NCI-H1105 treated with DMSO at 0.1 percent for 48 hours (cell line): ENCODE measurements at places on chromosomes 13 and 19.

DNA sequence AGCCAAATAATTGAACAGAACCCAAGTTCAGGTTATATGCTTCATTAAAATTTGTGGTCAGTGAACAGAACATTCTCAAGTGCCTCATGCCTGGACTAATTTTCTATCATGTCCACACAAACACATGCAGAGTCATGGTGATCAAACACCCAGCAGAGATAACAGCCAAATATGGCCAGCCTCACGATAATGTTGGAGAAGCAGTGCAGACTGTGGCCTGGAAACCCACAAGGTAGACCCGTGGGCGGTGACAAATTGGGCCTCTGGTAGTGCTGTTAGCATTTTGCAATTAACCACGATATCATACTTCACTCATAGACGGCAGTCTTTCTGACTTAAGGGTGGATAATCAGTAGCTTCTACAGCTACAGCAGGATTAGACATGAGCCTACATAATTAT is 35.0 kb upstream of the VWA8 start:
- no peak for DNase-seq

DNA sequence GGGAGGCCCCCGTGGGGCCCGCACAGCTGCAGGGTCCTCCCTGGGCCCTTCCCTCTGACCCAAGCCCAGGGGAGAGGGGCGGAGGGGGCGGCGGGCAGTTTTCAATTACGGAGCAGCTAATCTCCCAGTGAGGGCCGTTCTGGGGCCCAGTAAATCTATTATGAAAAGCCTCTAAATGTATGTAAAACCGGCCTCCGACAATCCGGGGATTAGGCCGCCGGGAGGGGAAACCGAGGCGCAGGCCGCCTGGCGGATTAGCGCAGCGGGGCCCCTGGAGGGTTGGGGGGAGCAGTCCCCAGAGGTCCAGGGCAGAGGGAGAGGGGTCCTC is 25.1 kb downstream of the EFNA2 start:
- no peak for DNase-seq

DNA sequence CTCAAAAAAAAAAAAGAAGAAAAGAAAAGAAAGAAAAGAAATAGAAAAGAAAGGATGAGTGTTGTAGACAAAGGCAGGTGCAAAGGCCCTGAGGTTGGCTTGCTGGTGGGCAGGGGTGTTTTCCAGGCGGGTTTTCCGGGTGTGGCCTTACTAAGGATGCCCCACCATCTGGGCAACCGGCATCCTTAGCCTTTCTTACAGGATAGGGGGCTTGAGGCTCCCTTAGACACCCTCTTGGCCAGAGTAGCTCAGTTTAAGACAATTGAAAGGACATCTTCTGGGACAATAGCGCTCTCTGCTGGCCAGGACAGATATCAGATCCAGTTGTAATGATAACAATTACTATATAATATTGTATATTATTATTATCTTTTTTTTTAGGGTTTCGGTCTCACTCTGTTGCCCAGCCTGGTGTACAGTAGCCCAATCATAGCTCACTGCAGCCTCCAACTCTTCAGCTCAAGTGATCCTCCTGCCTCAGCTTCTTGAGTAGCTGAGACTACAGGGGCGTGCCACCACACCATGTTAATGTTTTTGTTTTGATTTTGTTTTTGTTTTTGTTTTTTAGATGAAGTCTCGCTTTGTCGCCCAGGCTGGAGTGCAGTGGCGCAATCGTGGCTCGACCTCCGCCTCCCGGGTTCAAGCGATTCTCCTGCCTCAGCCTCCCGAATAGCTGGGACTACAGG is 1.4 kb upstream of the QTRT1 start:
- peak; percentile 19 for DNase-seq

DNA sequence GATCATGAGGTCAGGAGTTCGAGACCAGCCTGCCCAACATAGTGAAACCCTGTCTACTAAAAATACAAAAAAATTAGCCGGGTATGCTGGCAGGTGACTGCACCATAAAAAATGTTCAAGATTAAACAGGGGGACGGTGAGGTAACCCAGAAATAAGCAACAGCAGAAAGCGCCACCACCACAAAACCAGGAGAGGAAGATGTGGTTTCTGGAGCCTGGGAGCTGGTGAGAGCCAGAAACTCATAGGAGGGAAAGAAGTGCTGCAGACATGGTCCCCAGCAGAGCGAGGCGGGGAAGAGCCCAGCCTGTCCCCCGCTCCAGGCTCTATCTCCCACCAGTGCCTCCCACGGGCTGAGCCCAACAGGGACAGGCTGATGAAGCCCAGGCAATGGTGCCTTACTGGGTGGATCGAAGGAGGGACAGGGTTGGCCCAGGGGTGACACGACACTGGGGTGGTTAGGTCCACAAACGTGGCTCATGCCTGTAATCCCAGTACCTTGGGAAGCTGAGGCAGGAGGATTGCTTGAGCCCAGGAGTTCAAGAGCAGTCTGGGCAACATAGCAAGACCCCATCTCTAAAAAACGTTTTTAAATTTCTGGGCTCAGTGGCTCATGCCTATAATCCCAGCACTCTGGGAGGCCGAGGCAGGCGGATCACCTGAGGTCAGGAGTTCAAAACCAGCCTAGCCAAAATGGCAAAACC is 19.0 kb downstream of the SPC24 start:
- DNase-seq, result no peak

GRCh38 chr13:38462605-38463004 is 113.0 kb downstream of the UFM1 start:
- DNase-seq, result no peak

GRCh38 chr19:40159744-40160143 is 31.5 kb upstream of the MAP3K10 start:
- DNase-seq, result no peak

DNA sequence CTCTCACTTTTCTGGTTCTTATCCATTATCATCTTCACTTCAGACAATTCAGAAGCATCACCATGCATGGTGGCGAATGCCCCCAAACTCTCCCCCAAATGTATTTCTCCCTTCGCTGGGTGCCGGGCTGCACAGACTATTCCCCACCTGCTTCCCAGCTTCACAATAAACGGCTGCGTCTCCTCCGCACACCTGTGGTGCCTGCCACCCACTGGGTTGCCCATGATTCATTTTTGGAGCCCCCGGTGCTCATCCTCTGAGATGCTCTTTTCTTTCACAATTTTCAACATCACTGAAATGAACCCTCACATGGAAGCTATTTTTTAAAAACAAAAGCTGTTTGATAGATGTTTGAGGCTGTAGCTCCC is 2.8 kb upstream of the F10 start:
- no peak for DNase-seq

- no peak for DNase-seq
Observed at GRCh38 chr13:105655046-105655445, 880.4 kb downstream of the EFNB2 start.

DNA sequence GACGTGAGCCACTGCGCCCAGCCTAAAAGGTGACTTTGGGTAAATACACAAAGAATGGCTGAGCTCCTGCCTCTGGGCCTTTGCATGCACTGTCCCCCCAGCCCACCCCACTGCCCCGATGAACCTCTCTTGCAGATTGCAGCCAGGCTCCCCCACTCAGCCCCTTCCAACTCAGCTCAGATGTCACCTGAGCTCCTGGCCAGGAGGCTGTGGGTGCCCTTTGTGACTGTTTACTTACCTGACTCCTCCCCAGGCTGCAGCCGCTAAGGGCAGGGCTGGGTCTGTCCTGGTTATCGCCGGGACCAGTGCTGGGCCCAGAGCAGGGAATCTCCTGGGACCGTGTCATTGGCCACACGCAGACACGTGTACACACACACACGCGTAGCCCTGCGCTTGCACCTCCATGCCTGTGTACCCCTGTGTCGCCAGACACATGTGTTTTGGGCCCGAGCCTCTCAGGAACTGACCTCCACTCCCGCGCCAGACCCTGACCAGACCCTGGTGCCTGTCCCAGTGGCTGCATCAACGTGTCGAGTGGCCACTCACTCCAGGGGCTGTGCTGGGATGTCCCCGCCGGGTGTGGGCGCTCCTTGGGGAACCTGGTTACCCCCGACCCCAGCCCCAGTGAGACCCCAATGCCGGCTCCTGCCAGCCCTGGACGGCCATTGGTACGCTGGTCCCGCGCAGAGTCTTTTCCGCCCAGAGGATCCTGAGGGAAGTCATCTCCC is 18.7 kb downstream of the EFNA2 start:
- no peak for DNase-seq

GRCh38 chr19:39525205-39525604 is 7.4 kb downstream of the EID2B start:
- DNase-seq, result no peak

DNA sequence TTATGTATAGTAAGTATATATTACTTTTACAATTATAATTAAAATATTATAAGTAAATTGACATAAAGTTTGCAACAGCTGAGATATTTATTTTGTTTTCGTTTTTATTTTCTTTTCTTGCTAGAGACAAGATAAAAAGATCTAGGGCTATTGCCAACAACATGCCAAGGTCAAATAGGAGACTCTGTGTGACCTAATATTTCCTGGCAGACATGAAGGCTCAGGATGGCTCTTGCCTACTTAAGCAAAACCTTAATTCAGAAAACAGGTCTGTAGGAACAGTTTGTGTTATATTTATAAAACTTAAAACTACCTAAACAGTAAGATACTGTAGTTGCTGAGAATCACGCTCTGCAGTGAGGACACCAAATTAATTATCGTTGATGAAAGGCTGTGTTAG is 145.2 kb downstream of the RFC3 start:
- DNase-seq, result no peak

DNA sequence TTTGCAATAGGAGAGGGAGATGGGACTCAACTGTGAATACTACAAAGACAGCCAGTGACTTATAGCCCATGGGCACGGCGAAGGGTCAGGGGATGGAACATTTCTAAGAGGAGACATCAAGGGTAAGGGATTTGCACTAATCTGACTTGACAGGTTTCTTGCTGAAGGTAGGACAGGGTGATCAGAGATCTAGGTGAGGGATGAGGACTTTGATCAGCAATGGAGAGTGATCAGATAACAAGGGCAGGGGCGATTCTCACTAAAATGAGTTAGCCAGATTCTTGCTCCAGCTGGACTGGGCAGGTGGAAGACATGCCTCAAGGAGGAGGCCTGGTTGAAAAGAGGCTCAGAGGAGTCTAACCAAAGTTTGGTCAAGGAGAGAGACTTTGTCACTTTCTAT is 209.2 kb downstream of the SLC7A1 start:
- DNase-seq, result no peak

DNA sequence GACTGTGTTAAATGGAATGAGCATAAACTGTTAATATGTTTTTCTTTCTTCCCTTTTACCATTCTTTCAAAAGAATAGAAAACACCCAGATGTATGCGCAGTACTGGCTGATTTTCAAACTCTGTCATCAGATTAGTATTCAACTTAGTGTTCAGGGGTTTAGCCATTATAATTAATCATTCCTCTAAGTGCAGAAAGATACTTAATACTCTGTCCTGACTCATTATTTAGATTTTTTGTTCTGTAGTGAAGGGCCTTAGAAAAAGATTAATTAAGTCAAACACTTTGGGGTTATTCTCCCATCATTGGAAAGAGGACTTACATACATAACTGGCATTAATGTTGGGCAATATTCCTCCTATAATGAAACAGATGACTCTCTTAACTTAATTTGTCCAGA is 1316.7 kb upstream of the SLC10A2 start:
- no peak for DNase-seq

- peak; percentile 16 for DNase-seq
Observed at GRCh38 chr19:15264061-15264932, 32.0 kb upstream of the EPHX3 start.

DNA sequence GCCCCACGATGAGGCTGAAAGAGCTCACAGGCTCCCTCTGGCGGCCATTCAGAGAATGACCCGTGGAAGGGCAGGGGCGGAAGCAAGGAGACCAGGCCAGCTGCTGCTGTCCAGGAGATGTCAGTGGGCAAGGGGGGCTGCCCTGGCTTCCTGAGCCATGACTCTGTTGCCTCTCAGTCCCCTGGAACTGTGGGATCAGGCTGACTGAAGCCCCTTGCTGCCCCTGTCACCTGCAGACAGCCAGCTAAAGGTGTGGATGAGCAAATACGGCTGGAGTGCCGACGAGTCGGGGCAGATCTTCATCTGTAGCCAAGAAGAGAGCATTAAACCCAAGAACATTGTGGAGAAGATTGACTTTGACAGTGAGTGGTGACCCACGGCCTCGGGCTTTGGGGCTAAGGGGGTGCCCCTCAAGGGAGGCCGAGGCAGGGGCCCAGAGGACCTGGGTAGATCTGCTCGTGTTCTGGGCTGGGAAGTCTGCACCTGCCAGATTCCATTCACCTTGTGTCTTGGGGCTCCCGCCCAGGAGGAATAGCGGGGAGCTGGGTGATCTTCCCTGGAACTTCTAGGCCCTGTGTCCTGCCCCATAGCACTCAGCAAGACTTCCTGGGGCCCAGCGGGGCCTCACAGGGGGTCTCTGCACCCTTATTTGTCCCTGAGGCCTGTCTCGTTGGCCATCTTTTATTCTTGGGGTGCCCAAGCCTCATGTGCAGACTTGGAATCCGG is 12.5 kb upstream of the ACTN4 start:
- DNase-seq, result peak; percentile 27

DNA sequence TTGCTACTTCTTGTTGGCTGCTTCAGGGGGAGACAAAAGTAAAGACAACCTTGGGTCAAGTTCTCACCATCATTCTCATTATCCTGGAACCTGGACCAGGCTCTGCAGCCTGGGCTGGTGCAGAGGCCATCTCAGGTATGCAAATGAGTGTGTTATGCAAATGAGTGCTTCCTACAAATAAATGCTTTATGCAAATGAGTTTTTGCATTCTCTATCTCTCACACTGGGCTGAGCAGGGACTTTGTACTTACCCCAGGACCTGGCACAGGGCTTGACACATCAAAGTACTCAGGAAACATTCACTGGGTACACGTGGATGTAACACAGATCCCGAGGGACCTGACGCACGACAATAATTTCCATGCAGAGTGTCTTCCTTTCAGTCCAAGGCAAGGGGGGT is 103.0 kb downstream of the DNAJC15 start:
- DNase-seq, result no peak

- DNase-seq, result peak; percentile 87
Observed at GRCh38 chr19:12933287-12934072, at the start of gene FARSA. FARSA (minus strand) TSS chr19:12933711; CDS start chr19:12933696, 15 bp downstream.

GRCh38 chr19:55554741-55555152 is 9.4 kb upstream of the SBK3 start:
- peak; percentile 17 for DNase-seq

- no peak for DNase-seq
Observed at GRCh38 chr13:26999499-26999898, 172.1 kb downstream of the USP12 start.
